ENCODE measurements at places on chromosomes 5 and 9.

- no peak for DNase-seq
These were observed 3.3 kb upstream of the OCLN start for GRCh38 chr5:69489246-69489645.

DNA sequence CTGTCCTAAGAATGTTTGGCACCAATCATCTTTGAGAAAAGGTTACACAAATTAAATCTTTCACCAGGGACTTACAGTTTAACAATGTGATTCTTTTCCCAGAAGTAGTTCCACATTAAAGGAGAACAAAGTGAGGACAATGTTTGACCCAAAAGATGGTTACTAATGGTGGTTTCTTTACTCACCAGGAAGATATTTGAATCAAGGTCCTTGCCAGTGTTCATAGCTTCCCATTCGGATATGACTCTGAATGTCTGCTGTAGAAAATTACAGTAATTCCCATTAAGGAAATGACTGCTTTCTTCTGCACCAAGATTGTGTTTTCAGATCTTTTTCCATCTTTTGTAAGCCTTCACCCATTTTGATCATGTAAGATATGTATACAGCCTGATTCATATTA, 114.6 kb upstream of the ADAMTSL1 start:
- no peak for DNase-seq

DNA sequence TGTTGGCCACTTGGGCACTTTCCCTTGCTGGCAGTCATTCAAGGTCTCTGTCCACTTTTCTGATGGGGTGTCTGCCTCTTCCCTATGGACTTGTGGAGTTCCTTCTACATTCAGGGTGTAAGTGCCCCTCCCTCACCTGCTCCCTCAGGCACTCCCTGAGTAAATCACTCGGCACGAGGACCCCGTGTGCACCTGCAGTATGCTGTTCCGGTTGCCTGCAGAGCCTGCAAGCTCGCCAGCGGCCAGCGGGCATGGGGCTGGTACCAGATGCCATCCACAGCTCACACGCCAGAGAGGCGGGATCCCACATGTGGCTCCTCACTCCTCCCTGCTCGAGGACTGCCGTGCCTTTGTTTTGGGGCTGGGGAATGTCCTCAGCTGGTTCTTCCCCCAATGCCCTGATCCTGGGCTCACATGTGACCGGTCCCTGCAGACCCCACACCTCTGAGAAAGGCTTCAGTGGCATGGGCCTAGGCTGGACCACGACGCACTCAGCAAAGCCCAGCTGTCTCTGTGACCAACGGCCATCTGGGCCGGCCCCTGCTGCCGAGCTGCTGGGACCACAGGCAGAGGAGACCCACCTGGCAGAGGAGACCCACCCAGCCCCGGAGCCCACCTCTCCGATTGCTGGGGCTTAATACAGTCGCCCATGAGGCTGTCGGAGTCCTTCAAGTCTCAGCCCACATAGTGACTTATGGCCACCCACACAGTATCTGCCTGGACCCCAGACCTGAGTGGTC, 46.1 kb upstream of the CLPTM1L start:
- DNase-seq: no peak

DNA sequence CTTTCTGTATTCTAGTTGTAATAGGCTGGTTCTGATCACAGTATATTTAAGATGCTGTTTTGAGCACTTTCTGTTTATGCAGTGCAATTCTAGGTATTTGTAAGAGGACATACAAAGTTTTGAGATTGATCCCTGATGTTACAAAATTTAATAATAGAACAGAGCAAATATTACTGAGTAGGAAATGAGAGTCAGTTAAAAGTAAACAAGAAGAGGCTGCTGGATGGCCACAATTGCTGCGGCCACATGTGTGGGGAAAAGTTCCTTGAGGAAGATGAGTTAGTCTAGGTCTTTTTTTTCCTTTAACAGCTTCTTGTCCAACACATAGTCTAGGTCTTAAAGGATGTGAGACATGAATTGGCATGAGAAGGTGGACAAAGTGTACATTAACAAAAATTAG, 11.3 kb downstream of the EHMT1 start:
- DNase-seq: no peak
